Central memory CD4-positive, alpha-beta T cell (primary cell): ENCODE measurements at places on chromosomes 2 and 18.

DNA sequence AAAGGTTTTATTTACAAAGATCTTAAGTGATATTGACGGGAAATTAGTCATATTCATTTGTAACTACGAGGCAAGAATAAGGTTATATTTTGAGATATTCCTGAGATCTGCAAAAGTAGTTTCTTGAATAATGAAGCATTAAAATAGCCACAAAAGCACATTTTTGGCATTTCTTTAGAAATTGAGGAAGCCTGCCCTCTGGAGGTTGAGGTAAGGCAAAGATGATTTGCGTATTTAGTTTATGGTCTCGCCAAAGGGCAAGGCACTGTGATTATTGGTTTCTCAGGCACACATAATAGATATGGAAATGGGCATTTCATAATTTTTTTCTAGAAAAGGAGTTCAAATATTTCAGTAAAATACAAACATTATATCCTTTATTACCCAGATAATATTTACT is 143.7 kb upstream of the RPRM start:
- DNase-seq: no peak

DNA sequence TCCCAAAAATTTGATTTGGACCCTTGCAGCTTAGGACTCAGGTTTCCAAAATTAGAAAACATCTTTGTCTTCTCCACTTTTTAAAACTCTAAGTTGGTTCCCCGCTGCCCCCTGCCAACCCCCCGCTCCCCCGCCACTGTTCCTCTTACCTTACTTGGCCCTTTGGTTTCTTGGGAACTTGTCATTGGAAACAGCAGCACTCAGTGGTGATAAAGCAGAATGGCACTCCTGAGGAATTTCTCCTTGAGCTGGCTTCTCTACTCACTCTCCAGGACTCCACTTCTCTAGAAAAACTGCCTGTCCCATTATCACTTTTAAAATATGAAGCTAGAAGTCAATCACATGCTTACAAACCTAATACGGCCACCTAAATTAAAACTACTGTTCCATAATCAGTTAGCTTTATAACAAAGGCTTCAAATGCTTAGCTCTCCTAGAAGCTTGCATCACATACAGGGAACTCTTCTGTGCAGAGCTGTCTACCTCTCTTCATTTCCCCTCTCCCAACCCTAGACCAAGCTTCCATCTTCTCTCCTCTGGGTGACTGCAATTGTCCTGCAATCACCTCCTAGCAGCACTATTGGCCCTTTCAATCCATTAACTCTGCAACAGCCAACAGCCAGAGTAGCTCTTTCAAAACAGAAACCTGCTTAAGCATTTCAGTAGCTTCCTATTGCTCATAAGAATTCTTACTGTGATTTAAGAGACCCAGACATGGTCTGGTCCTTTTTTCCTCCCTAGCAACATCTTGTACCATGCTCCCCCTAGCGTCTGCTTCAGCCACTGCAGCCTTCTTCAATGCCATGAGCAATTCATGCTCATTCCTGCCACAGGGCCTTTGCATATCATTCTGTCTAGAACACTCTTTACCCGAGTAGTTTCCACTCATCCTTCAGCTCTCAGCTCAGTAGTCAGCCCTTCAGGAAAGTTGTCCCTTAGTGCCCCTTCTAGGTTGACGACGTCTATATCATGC is 15.2 kb upstream of the PLEKHM3 start:
- peak; percentile 35 for DNase-seq

GRCh38 chr2:234272069-234272850 is 221.8 kb downstream of the SPP2 start:
- DNase-seq: no peak

GRCh38 chr18:58842978-58843687 is 21.5 kb upstream of the ZNF532 start:
- DNase-seq: no peak

DNA sequence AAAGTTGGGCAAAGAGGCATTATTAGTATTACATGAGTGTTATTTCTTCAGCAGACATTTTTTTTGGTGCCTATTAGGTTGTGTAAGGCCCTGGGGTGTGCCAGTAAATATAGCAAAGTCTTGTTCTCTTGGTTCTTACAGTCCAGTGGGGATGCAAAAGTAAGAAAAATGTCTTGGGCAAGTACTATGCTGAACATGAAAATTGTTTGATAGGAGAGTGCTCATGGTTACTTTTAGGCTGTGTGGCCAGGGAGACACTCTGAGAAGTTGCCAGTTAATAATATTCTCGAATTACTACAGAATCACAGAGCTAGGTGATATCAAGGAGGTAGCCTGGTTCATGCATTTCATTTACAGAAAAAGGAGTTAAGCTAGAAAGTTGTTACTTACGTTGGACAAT is 1.9 kb downstream of the AGFG1 start:
- no peak for DNase-seq

- no peak for DNase-seq
These were observed 7.8 kb upstream of the ETAA1 start for GRCh38 chr2:67389286-67389685.

GRCh38 chr18:48340560-48340959 is 68.6 kb downstream of the ZBTB7C start:
- DNase-seq: no peak

DNA sequence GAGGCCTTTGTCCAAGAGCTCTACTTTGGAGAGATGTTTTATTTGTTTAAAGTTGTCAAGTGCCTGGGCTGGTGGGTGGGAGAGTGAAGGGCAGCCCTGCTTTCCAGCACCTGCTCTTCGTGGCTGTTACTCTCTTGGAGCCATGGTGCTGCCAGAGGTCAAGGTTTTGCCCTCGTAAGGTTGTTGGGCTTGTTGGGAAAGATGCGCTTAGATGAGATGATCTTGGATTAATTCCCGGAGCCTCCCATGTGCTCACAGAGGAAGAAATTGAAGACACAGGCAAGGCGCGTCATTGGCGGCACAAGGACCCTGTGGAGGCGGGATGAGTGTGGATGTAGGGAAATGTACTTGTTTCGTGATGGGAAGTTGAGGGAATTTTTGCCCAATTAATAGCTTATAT is 27.9 kb downstream of the ZCCHC2 start:
- DNase-seq: no peak

DNA sequence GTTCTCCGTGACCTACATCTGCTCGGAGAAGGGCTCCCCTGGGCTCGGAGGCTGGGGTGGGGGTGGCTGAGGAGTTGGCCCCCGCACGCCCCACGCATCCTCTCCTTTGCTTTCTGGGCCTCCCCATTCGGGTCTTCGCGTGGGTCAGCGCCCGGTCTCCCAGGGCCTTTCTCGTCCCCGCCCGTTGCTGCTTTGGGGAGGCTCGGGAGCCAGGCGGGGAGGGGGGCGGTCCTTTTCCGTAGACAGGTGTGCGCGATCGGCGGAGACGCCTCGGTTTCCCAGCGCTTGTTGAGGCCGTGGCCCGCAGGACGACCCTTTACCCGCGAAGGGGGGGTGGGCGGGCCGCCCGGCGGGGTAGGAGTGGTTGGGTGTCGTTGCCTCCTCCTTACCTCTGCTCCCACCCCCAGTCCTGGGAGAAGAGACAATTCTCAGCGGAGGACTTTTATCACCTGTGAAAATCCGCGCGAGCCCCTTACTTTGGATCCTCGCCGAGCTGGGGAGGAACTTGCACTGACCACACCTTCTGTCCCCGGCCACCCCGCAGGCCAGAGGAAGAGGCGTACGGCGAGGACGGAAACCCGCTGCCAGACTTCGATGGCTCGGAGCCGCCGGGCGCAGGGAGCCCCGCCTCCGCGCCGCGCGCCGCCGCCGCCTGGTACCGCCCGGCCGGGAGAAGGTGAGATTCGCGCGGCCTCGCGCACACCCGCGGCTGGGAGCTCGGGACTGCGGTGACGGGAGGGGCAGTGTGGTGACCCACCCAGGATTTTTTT is 2.6 kb downstream of the ADCYAP1 start:
- DNase-seq: no peak

- DNase-seq: no peak
These were observed 164.6 kb downstream of the TPO start for GRCh38 chr2:1577846-1578245.

GRCh38 chr18:31454066-31454708 is 6.6 kb downstream of the DSG3 start:
- DNase-seq: no peak

- DNase-seq: no peak
These were observed 156.4 kb downstream of the DCC start for GRCh38 chr18:52496426-52496825.

DNA sequence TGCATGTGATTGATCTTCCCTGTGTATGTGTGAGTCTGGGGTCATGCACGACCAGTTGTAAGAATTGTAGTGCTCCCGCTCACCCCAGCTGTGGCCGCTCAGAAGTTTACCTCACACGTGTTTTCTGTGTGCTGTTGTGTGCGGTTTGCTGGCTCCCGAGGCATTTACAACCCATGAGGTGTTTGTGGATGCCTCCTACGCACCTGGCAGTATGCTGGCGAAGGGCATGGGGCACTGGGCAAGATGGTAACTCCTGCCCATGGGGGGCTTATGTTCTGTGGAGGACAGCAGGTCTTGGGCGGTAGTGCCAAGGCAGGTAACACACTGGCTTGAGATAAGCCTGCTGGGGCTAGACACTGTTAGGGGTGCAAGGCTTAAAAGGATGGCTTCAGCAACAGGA is 102.6 kb upstream of the HS6ST1 start:
- DNase-seq: no peak

GRCh38 chr2:121071034-121071504 is 213.9 kb downstream of the TFCP2L1 start:
- DNase-seq: no peak

DNA sequence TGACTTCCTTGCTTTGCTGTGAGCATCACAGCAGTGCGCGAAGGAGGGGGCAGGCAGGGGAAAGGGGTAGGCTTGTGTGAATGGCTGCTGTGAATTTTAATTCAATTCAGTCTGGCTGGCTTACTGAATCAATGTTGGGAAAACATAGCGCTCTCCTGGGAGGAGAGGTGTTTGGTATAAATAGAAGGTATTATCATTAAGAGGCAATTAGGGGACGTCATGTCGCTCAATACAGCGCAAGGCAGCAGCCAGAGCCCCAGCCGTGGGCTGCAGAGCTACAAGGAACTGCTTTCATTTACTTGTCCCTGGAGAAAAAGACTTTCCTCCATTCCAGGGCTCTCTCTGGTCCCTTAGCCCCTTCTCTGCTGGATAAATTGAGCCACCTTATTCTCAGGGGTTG is 181.4 kb upstream of the MSH6 start:
- DNase-seq: no peak

DNA sequence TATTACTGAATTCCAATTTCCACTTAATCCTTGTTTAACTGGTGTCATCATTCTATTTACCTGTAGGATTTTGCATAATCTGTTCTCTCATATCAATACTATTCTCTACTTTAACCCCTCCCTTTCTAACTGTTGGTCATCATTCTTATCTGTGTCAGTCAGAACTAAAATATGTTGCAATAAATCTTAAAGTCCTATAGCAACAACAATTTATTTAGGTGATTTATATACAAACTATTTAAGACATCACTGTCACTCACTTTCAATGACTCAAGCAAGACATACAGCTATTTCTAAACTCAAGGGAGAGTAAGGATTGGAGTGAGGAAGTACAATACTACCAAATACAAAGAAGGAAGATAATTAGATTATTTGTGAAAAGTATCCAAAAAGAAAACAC is 740.4 kb downstream of the DSC3 start:
- DNase-seq: no peak

DNA sequence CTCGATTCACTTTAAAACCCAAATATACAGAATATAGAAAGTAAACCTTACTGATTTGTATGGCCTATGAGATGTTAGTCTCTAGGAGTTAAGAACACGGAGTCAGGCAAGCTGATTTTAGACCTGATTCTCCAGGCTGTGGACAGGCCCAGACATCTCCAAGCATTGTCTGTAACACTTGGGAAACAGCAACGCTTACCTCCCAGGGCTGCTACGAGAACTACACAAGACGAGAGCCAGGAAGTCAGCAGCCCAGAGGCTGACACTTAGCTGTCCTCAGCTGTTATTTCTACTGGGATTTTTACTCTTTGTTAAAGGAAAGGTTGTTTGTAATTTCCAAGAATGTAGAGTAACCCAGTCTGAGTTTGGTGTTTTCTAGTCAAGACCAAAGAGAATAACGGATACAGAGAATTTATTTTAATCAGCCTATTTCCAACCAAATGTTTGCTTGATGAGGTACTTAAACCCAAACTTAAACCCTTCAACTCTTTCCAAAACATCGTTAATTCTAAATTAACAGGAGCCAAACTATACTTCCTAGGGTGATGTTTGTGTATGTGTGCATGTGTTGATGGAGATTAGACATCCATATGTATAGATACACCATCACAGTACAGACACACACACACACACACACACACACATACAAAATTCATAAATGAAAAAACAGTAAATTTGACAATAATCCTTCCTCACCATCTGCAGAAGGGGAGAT is 123.4 kb downstream of the LAMA1 start:
- no peak for DNase-seq

- no peak for DNase-seq
These were observed 105.0 kb upstream of the ALK start for GRCh38 chr2:30026091-30027055.

GRCh38 chr2:40372283-40372985 is 79.5 kb downstream of the SLC8A1 start:
- no peak for DNase-seq

- DNase-seq: no peak
These were observed 28.1 kb downstream of the ASAP2 start for GRCh38 chr2:9234680-9235146.

DNA sequence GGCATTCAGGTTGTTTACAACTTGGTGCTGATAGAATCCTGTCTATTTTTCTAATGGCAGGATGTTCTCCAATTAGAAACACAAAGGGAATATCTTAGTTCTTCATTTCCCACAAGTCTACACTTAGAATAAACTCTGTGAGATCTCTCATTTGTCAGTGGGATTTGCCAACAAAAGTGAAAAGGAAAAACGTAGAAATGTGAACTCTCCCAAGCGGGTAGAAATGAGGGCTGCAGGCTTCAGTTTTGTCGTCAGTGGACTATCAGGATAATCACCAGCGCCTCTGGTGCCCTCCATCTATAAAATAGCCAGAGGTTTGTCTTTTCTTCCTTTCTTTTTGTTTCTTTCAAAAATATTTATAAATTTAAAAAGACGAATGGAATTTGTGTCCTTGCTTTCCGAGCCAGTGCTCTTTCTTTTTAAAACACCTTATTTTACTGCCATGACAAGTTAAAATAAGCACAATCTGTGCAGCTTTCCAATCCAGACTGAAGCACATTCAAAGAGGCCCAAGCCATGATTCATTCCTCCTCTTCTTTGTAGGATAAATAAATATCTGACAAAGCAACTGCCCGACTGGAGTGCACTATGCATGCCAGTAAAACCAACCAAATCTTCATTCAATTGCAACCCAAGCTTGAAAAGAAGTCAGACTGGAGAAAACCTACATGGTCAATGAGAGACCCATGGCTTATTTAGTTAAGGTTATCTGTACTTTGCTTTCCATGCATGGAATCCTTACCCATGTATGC is 185.8 kb downstream of the ANKRD44 start:
- DNase-seq: no peak

DNA sequence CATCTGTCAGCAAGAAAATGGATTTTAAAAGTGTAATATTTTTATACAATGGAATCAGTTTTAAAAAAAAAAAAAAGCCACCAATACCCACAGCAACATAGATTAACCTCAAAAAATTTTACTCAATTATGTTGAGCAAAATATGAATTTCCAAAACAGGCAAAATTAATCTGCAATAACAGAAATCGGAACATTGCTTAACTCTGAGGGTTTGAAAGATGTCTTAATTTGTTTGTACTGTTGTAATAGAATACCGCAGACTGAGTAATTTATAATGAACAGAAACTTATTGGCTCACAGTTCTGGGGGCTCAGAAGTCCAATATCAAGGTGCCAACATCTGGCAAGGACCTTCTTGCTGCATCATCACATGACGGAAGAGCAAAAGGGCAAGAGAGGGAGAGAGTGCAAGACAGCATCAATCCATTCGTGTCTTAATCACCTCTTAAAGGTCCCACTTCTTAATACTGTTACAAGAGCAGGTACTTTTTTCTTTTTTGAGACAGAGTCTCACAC is 31.8 kb upstream of the TNFAIP6 start:
- DNase-seq: no peak
